ENCODE measurements at places on chromosomes 2 and 18.
A peak's percentile ranks its signal among the peaks of the same experiment; 100 is the strongest.

- no peak for DNase-seq
Observed at GRCh38 chr2:186060744-186061440, 322.3 kb downstream of the FSIP2 start.

DNA sequence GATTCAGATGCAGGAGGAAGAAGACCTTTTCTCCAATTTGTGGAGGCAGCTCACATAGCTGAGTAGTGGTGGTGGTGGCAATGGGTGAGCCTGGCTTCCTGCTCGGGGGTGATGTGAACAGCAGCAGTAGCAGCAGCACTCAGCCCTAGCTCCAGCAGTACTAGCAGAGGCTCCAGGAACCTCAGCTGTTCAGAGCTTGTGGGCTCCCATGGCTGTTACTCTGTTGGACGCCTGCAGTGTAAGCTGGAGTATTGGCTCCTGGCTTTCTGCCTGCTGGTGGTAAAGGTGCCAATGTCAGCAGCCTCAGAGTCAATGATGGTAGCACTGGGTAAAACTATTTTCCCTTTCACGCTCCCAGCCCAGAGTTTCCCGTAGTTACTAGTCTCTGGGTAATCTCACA lies 3.1 kb upstream of the SEH1L start:
- no peak for DNase-seq

DNA sequence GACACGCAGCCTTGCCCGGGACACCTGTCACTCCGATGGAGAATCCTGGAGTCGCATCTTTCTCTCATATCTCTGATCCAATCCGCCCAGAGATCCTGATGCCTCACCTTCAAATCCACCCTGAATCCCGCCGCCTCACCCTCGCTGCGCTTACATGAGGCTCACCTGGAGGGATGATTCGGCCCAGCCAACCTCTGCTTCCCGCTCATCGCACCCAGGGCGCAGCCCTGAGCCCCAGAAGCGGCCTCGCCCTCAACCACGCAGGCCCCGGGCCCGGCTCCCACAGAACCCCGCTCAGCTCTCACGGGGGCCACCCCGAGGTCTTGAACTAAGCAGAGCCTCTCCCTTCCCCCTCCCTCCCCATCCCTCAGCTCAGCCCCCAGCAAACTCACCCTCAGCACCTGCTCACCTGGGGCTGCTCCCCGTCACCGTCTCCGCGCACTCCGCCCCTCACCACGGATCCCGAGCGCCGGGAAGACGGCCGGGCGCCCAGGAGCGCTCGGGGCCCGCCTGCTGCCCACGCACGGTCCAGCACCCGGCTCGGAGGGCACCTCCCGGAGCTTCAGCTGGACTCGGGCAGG lies 160.0 kb downstream of the NDUFA10 start:
- no peak for DNase-seq

- DNase-seq = no peak
Observed at GRCh38 chr2:221541131-221541735, 30.9 kb downstream of the EPHA4 start.

- no peak for DNase-seq
Observed at GRCh38 chr2:105674401-105674800, 70.3 kb upstream of the NCK2 start.

- DNase-seq = no peak
Observed at GRCh38 chr2:51624995-51625394, 593.1 kb upstream of the NRXN1 start.

DNA sequence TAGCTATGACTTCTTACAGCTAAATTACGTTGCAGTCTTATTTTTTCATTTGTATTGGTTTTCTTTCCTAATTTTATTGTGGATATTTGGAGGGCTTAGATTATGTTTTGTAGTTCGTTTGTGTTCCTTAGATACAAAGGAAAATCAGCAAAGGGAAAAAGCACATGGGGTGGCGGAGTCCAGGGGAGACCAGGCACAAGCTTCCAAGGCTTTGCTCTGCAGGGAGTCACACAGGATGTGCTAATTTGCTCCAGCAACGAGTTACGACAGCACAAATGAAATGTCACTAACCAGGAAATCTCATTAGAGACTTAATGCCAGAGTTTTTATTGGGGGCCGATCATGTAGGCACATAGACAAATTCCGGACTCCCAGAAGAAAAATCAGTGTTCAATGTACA lies 60.5 kb upstream of the CABYR start:
- no peak for DNase-seq

DNA sequence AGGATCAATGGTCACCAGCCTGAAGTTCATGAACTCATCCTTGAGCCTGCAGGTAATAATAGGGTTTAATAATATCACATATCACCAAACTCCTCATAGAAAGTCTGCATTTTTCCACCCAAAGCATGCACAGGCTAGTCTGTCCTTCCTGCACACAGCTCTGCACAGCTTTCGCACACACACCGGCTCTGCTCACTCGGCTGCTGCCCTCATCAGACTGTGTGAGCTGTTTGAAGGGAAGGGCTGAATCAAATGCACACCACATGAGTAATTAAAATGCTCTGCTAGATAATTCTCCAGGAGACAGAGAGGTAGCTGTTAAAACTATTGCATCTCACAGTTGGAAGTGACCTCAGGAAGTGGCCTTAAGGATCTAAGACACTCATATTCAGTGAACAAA lies 108.4 kb upstream of the YPEL5 start:
- no peak for DNase-seq

GRCh38 chr2:165361514-165361913 lies 108.0 kb upstream of the CSRNP3 start:
- no peak for DNase-seq

GRCh38 chr2:171307560-171307959 lies 126.2 kb downstream of the METTL8 start:
- no peak for DNase-seq

DNA sequence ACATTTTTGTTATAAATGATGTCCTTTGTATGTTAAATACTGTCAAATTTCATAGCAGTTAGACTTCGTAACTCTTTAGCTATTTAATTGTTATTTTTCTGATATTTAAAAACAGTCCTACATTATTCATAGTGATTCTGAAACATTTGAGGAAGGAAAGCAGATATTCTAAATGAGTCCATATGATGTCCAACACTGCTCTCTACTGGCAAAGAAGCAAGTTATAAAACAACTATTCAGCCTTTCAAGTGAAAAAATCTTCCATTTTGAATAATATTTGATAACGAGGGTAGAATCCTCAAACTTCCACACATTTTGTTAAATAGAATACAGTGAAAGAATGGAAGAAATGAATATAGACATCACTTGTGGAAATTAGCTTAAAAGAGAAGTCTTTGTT lies 220.8 kb downstream of the GULP1 start:
- no peak for DNase-seq

- no peak for DNase-seq
Observed at GRCh38 chr2:21072477-21073242, 28.8 kb upstream of the APOB start.

- no peak for DNase-seq
Observed at GRCh38 chr2:121214296-121214695, 70.7 kb downstream of the TFCP2L1 start.

- DNase-seq = no peak
Observed at GRCh38 chr2:119484834-119485233, 39.4 kb downstream of the SCTR start.

DNA sequence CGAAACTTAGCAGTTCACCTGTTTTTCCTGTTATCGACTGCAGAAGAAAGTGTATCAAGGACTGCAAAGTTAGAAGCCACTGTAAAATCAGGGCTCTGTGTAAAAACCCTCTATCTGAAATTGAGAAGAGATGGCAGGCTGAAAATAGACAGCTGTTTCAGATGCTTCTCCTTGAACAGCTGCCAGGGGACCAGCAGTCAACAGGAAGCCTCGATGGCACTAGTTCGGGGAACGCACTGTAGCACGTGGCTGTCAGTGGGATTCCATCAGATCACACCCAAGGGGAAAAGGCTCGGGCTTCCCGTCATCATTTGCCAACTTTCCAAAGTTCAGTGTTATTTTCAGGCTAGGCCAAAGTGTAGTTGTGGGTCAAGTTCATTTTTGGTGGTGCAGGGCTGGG lies 316.9 kb downstream of the TXNL1 start:
- DNase-seq = no peak

DNA sequence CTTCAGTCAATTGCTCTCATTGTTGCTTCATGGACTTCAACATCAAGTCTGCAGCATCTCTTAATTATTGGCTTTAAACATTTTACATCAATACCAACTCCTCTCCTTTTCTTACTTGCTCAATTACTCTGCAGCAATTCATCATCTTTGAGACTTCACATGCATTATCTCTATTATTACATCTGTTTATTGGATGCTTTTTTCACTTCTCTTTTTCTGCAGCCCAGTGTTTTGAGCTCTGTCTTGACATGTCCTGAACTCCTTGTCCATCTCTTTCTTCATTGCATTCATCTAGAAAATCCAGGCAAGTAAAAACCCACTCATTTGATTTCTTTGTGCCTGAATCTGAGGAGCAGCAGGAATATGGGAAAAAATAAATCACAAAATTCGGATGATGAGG lies 647.9 kb downstream of the PLCL1 start:
- DNase-seq = no peak

- DNase-seq = peak; percentile 53
Observed at GRCh38 chr2:85413592-85414420, 3.6 kb upstream of the CAPG start.

DNA sequence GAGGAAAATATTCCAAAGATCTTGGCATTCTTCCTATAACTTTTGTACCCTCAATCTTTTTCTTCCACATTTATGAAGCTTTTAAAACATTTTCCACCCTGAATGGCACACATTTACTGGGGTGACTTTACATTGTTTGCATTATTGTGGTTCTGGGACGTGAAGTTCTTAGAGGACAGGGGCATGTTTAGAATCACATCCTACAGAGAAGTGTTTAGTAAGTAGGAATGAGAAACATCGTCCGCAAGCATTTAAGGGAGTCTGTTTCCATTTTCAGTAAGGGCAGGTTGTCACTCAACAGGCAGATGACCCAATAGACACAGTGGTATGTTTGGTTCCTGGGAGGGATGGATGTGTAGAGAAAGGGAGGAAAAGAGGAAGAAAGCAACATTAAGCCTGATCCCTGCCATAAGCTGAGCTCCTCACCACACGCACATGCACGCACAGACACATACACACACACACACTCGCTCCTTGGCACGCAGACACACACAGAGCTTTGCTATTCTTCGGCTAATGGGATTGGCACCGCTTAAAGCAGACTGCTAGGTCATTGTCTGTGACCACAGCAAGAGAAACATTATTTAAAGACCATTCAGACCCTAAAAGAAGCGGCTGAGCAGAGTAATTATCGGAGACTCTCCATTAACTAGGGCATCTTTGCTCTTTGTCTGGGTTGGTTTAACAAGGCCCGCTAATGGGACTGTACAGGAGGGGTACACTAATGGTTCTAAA lies 14.2 kb upstream of the PLEKHM3 start:
- no peak for DNase-seq

DNA sequence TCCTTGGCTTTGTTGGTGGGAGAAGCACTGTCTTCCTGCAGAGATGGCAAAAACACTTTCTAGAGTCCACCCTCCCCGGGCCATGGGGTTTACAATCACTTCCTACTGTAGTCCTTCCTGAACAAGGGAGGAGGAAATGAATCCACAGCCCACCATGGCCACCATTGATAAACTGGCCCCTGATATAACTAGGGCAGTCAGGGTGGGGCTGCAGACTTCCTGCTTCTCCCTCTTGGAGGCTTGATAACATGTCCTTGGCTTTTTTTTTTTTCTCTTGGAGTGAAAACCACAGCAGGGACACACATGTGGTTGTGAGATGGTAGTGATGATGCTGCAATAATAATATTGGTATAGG lies 437.8 kb downstream of the ZNF521 start:
- no peak for DNase-seq

- no peak for DNase-seq
Observed at GRCh38 chr2:225488743-225489142, 89.2 kb downstream of the NYAP2 start.

DNA sequence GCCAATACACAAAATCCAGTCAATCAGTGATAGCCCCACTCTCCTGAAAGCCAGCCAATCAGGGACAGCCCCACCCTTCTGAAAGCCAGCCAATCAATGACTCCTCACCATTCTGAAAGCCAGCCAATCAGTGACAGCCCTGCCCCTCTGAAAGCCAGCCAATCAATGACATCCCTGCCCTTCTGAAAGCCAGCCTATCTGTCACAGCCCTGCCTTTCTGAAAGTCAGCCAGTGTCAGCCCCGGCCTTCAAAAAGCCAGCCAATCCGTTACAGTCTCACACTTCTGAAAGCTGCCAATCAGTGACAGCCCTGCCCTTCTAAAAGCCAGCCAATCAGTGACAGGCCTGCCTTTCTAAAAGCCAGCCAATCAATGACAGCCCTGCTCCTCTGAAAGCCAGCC lies 95.9 kb upstream of the HDAC4 start:
- DNase-seq = no peak

DNA sequence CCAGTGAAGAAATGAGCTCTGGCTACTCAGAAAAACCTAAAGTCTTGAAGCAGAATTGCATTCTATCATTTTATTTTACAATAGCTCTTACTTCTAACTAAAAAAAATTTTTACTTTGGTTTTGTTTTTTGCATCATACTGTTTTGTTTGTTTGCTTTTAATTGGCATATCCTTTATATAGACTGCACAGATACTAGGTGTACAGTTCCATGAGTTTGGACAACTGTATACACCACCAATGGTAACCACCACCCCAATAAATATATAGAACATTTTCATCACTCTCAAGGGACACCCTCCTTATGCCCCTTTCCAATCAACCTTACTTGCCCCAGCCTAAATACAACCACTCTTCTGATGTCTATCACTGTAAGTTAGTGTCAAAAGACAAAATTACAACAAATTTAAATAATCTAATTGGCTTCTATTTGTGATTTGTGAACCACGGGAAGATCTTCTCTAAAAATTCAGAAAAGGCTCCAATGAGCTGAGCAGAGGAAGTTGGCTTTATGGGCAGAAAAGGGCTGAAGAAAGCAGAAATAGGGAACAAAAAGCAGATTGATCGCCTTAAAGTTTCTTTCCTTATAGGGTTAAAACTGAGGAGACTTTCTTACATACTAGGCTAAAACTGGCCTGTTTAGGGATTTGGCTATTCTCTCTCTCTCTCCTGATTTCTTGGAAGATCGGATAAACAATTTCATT lies 22.2 kb upstream of the SOS1 start:
- no peak for DNase-seq

DNA sequence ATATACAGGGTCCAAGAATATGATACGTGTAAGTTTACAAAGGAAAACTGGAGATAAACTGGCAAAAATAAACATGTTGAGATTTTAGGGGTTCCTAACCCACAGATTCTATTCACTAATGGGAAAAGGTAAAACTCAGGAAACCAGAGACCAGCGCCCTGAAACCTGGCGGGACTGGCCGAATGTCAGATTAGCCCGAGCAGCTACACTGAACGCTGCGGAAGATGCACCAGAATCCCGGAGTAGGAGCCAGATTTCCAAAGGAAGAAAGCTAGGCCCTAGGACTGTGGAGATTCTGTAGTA lies 679 bp upstream of the WDR75 start:
- DNase-seq = no peak

DNA sequence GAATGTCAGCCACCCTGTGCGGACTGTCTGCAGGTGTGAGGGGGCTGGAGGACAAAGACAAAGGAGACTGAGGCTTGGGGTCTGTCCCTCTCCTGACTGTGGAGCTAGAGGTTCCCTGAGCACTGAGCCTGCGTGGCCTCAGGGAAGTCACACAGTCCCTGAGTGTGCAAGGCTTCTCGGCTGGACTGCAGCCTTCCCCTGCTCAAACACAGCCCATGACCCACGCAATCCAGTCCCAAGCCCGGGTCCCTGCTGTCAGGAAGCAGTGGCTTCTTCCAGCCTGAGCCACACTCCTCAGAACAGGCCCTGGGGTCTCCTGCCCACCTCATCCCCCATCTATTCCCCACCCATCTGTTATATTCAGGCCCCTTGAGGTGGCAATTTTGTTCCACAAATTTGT lies 2.7 kb downstream of the ASTL start:
- no peak for DNase-seq

- DNase-seq = no peak
Observed at GRCh38 chr2:204354442-204354856, 190.8 kb upstream of the PARD3B start.
